ENCODE measurements at places on chromosomes 3 and 15.

DNA sequence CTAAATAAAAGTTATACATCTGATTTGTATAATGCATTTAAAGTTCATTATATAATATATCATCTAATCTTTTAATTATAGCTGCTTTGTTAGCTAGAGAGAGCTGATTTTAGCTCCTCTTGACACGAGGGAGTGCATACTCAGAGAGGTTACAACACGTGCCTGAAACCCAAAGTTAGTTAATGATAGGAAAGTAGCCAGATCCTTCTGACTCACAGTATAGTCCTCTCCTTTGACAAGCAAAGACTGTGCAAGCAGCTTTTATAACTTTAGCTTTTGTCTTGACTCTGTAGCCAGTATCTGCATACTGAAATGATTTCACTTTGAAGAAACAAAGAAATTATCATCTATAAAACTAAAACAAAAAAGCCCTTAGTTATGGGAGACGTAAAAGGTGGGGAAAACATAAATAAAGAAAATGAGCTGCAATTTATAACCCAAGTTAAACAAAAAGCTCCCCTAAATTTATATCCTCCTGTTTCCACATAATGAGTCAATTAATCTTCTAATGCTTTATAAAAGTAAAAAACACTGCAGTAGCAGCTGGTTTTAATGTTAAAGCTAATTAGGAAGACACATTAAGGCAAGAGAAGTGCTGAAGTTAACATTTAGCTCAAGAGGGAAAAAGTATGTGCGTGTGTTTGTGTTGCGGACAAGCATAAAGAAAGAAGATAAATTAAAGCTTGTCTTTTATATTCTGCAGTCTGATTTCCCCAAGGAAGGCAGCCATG is 13.1 kb downstream of the GABRR3 start:
- DNase-seq: no peak

DNA sequence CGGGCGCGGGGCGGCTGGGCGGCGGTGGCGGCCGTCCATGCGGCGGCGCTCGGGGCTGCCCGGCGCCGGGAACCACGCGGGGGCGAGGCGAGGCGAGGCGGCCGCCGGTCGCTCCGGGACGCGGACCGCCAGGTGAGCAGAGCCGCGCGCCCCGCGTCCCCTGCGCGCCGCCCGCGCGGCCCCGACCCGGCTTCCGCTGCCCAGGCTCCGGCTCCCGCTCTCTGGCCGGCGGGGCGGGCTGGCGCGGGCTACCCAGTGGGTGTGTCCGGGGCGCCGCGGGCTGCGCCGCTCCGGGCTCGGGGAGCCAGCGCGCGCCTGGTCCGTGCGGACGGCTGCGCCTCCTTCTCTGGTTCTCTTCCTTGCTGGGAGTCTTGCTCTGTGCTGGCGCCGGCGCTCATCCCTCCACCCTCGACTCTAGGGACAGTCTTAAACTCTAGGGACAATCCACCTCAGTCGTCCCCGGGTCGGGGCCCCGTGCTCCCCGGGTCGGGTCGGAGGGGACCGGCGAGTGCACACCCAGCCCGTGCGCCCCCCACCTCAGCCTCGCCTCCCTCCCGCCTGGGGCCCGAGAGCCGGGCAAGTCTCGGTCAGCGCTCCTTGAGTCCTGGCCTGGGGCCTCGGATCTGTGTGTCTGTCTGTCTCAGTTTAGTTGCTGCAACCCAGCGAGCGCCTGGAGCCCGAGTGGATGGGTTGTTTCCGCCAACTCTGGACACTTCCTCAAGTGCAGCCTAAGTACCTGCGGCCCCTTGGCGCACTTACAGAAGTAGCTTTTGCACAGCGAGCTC is 488 bp downstream of the THSD4 start:
- no peak for DNase-seq

GRCh38 chr15:60651734-60652141 is 172.8 kb upstream of the ICE2 start:
- DNase-seq: peak; percentile 31

- no peak for DNase-seq
Observed at GRCh38 chr3:22225161-22225560, 474.2 kb upstream of the ZNF385D start.

- no peak for DNase-seq
Observed at GRCh38 chr3:147089286-147089685, 317.1 kb downstream of the ZIC4 start.

Measured in Jurkat, Clone E6-1 (cell line).